ENCODE measurements at places on chromosomes 12 and 14. TPM values are rescaled to one million over a fixed set of nuclear protein-coding genes. Genes with fewer than 3 reads are reported as not detected.

FOS gene
- total RNA-seq, result 116 TPM

KLHL33 gene
- 0.72 TPM for total RNA-seq

COX8C gene
- not detected for total RNA-seq

NR2C1 gene
- 31.1 TPM for total RNA-seq

WNT1 gene
- not detected for total RNA-seq

GPR65 gene
- total RNA-seq, result 3.8 TPM

HOXC6 gene
- 22.0 TPM for total RNA-seq

SLC17A8 gene
- total RNA-seq, result 0.16 TPM

NGB gene
- total RNA-seq, result not detected

TMEM120B gene
- total RNA-seq, result 14.2 TPM

- DNase-seq, result no peak
Measured at GRCh38 chr14:93103392-93104080, 12.2 kb downstream of the ITPK1 start.

DNA sequence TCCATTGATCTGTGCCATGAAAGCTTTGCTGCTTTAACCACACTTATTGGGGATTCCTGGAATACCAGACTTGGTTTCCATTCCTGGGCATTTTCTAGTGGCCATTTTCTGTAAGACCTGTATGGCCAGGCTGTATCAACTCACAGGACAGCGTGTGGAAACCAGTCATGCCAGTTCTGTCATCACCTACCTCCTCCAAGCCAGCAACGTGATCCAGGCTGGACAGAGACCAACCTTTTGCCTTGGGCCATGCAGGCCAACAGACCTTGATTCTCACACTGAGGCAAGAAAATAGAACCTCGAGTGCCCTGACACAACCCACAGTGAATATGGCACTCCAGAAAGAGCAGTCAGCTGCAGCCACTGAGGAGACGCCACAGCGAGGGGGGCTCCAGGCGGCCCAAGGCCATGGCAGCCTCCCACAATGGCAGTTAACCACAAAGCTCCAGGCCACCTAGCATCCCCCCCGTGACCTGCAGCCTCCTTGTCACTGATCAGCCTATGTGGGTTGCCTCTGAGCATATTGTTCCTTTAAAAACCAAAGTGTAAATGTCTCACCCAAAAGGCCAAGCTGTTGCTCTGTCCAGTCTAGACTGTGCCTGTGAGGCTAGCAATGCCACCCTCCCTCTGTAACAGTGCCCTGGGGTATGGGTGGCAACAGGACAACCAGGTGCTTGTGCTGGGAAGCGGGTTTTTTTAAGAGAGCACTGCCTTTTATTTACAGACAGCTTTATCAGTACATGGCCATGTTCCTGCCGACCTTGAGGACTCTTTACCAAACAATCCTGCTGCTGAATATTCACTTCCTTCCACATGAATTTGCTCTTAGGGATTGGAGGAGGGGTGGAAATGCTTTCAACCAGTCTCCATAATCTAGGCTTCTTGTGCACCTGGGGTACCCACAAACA lies 168.7 kb upstream of the HIF1A start:
- DNase-seq, result no peak

DNA sequence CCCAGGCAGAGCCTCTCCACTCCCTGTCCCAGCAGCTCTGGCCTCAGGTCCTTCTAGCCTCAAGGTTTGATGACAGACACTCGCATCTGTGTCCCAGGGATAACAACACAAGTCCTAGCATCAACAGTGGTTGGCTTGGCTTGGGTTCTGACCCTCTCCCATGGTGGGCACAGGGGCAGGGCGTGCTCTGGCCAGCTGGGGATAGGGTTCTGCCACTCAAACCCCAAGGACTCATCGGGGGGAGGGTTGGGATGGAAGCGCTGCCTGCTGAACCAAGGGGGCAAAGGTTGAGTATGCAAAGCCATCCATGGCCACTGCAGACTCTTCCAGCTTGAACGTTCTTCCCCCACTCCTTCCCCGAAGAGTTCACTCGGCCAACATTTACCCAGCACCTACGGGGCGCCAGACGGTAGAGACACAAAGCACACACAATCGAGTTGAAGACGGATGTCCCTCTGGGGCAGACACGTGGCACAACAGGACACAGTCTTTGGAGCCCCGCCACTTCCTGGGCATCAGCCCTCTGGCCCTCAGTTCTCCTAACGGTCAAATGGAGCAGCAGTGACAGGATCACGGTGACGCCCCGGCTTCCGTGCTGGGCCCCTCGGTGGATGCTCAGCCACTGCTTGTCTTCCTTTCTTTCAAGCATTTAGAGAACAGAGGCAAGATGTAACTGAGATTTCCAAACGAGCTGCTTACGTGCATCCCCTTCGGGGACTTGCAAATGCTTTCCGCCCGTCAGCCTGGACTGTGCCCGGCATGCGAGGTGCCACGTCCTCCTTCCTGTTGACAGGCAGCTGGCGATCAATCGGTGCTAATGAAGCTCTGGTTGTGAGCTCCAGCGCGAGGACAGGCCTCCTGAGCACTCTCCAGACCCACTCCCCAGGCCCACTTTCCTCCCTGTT lies 42.6 kb downstream of the DLK1 start:
- peak; percentile 22 for DNase-seq

- DNase-seq, result no peak
Measured at GRCh38 chr12:57497223-57498131, 9.6 kb downstream of the MARS1 start.

DNA sequence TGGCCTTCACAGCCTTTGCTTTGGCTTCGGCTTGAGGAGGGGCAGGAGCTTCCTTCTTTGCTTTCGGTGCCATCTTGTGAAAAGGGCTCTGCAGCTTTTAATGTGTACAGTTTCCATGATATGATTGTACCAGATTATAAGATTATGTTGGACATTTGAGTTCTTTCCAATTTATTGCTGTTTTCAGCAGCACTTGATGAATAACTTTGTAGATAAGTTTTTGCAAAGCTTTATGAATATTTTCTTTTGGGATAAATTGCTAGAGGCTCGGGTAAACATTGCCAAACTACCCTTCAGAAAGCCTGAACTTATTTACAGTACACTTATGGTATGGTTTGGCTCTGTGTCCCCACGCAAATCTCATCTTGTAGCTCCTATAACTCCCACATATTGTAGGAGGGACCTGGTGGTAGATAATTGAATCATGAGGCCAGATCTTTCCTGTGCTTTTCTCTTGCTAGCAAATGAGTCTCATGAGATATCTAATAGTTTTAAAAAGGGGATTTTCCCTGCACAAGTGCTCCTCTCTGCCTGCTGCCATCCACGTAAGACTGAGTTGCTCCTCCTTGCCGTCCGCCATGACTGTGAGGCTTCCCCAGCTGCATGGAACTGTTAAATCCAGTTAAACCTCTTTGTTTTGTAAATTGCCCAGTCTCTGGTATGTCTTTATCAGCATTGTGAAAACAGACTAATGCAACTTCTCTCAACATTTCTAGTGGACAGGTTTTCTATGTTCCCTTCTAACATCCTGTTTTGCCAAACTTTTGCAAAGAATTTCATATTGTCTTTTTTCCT lies 70.4 kb downstream of the RCOR1 start:
- DNase-seq, result no peak

DNA sequence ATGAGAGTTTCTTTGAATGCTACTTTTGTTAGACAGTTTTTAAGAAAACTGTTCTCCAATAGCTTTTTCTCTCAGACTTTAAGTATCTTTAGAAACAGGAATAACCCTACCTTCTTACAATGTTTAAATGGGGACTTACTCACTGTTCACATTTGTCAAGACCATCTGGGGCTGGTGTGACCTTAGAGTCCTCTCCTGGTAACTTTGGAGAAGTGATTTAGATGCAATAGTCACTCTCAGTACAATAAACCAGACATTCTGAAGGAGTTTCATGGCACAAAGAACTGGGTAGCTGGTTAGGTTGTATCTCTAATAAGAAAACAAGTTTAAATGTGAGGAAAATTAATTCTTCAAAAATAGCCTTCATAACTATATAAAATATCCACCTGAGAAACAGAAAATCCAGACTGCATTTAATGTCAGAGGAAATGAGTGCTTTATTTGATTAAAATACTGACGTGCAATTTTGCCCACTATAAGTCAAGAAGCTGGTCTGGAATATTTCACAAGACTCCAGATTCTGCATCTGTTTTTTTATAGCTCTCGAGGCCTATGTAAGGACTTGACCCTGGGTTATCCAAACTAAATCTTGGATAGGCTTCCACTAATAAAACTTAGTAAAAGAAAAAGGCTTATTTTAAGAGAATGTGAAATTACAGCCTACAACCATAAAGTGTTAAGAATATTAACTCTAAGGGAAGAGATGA lies 108.7 kb downstream of the PTGER2 start:
- no peak for DNase-seq

GRCh38 chr12:66199831-66200509 lies 11.0 kb downstream of the IRAK3 start:
- DNase-seq, result no peak

DNA sequence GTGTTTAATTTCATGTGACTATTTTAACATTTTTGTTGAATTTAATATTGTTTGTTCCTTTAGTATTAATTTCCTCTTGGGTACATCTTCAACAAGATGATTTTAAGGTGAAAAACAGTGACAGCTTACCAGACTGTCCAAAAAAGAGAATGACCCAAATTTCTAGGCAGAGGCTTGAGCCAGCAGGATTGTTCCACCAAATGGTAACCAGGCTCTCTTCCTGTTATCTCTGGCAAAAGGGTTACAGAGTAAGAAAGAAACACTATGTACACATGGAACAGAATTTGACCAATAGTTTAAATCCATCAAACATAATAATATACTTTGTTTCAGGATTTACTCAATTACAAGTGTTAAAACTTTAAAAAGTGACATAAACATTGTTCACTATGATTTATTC lies 39.0 kb downstream of the YAF2 start:
- no peak for DNase-seq

- DNase-seq, result no peak
Measured at GRCh38 chr14:106268013-106268727, 741.8 kb downstream of the TMEM121 start.

DNA sequence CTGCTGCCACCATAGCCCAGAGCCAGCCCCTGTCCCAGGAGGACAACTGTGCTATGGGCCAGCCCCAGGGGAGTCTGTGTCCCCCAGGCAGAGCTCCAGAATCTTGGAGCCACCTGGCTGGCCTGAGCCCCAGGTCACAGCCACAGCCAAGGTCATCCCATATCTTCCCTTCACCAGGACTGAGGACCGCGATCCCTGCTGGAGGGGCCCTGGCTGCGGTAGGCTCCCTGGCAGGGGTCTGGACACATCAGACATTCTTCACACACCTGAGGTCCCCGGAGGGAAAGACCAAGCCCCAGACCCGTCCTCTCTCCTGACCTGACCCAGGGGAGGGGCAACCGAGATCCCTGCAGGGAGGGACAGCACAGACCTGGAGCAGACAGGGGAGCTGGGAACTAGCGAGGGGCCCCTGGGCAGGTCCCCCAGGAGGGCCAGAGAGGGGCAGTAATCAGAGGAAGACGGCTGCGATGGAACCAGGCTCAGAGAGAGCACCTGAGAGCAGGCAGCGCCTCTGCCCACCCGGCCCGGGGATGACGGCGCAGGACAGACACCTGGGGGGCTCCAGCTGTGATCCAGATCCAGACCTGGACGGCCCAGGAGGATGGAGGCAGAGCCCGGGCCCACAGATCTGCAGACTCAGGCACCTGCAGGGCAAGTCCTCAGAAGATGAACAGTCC lies 103.2 kb upstream of the EIF5 start:
- DNase-seq, result no peak

- DNase-seq, result peak; percentile 92
Measured at GRCh38 chr14:68363843-68364767, 428.8 kb downstream of the ZFP36L1 start.

GRCh38 chr12:6376079-6376869 lies 911 bp upstream of the SCNN1A start:
- peak; percentile 67 for DNase-seq

- DNase-seq, result no peak
Measured at GRCh38 chr14:22460461-22461195, 128.4 kb downstream of the DAD1 start.

GRCh38 chr12:76272287-76272686 lies 75.9 kb downstream of the BBS10 start:
- DNase-seq, result no peak

DNA sequence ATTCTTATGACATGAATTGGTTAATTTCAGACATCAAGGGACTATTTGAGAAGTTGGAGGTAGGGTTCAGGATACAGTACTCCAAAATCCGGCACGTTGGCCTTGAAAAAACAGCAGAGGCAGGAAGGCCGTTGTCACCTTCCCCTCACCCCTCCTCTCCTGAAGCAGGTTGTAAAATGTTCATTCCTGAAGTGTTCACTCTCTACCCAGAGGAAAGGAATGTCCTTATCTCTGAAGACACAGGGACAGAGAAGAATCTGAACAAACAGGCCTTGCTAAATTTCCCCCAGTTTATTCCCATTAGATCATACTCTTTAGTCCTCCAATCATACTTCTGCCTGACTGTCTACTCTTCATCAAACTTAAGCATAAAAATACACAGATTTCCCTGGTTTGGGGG lies 313.6 kb downstream of the ZFP36L1 start:
- no peak for DNase-seq

- DNase-seq, result no peak
Measured at GRCh38 chr12:51020448-51021182, 5.6 kb downstream of the SLC11A2 start.

- DNase-seq, result peak; percentile 95
Measured at GRCh38 chr12:52036587-52037171, 14.6 kb upstream of the NR4A1 start.

- no peak for DNase-seq
Measured at GRCh38 chr12:69473262-69473661, 3.1 kb downstream of the FRS2 start.

GRCh38 chr12:111437816-111438454 lies 32.2 kb downstream of the SH2B3 start:
- DNase-seq, result no peak

GRCh38 chr12:66979251-66979650 lies 289.9 kb upstream of the CAND1 start:
- DNase-seq, result no peak

DNA sequence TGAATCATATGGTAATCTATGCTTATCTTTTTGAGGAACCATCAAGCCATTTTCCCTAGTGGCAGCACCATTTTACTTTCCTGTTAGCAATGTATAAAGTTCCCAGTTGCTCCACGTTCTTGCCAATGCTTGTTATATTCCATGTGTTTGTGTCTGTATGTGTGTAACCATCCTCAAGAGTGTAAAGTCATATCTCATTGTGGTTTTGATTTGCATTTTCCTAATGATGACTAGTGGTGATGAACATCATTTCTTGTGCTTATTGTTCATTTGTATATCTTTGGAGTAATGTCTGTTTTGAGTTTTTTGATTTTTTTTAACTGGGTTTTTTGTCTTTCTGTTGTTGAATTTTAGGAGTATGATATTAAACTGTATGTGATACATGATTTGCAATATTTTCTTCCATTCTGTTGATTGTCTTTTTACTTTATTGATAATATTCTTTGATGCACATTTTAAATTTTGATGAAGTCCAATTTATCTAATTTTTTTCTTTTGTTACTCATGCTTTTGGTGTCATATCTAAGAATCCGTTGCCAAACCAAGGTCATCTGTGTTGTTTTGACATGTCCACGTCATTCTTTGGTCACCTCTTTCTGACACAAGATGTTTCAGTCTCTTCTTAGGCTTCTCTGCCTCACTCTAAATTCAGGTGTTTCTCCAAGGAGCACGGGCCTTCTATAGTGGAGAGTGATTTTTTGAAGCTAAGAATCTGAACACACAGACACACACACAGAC lies 36.1 kb downstream of the PPHLN1 start:
- DNase-seq, result no peak

Measured in kidney (tissue), 22 donors.